Stimulated activated CD4-positive, alpha-beta T cell treated with anti-CD3 and anti-CD28 coated beads, Interleukin-1b, Interleukin-23, amount 100 ng/mL, for 1 hour (primary cell): ENCODE measurements at places on chromosomes 1 and 21.

DNA sequence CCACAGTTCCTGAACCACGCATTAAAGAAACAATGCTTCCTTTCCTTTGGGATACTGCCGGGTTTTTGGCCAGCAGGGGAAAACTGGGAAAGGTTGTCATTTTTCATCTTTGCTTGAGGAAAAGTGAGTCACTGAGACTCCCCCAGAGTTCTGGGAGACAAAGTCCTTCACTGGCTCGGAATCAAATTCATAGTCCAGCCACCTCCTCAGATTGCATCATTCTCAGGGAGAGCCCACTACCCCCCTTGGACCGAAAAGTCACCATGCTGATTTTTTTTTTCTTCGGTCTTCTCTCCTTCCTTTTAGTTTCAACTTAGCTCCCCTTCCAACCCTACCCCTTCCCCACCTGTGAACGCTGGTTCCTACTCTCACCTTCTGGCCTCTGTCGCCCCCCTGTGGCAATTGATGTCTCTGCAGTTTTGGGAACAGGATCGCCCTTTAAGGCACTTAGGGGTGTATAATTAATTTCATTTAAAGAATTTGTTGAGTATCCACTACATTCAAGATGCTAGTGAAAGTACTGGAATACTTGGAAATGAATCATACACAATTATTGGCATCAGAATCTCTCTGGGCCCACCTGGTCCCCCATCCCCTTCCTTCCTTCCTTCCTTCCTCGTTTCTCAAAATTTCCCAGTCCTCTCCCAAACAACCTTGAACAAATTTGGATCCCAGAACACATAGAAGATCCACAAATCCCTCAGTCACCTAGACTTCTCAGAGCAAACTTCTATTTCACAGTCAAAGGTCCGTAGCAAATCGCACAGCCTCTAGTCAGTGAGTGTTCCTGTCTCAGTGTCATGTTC, 6.9 kb downstream of the ACKR1 start:
- DNase-seq: no peak

DNA sequence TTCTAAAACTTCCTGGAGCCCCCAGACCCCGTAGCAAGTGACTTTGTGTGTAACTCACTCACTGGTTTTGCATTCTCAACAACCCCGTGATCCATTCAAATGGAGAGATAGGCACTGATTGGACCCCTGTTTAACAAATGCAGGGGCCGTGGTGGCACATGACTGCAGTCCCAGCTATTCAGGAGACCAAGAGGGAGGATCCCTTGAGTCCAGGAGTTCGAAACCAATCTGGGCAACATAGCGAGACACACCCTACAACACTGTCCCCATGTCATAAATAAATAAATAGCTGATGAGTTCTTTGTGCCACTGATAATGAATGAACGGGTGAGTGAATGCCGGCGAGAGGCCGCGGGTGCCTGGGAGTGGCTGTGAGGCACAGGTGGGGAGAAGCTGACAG, 59.4 kb upstream of the PAX7 start:
- no peak for DNase-seq

DNA sequence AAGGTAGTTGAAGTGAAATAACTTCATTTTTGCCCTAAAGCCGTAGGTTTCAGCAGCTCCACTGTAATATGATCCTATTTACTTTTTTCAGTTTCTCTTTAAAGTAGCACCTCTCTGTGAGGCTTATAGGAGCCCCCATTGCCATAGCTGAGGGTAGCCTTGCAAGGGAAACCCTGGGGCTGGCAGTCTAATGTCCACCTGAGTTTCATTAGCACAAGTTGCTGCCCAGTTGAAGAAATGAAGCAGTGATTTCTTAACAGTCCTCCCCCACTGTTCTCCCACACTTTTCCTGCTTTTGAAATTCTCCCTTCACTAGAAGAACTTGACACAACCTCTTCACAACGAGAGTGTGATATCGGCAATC, 1.5 kb downstream of the HMCN1 start:
- no peak for DNase-seq

DNA sequence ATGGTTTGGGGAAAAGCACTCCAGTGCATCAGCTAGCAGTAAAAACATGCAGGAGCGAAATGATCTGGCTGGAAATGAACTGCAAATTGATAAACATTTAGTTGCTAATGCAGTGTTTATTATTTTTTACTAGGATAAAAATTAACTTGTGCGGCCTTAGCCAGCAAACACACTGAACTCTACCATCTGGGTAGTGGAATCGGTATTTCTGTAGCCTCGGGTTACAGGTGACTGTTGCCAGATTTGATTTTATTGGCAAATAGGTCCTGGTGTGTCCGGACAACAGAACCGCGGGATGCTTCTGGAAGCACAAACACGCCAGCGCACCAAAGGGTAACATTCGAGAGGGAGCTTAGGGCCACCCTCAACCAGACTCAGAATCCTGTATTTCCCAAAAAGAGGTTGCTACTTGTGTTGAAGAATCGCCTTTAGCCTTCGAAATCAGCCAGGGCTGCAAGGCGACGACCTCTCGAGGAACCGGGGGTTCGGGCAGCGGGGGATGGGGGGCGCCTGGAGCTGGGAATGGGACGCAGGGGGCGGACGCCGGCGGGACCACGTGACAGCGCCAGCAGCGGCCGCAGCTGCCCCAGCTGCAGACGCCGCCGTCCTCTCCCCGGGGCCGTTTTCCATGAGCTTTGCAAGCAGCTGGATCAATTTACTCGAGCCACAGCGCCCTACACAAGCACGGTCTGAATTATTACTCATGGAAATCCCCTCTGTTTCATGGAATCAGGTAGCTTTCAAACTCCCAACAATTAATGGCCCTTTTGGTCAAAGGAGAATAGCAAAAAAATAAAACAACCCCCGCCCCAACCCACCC, 158.8 kb downstream of the TOMM20 start:
- no peak for DNase-seq

DNA sequence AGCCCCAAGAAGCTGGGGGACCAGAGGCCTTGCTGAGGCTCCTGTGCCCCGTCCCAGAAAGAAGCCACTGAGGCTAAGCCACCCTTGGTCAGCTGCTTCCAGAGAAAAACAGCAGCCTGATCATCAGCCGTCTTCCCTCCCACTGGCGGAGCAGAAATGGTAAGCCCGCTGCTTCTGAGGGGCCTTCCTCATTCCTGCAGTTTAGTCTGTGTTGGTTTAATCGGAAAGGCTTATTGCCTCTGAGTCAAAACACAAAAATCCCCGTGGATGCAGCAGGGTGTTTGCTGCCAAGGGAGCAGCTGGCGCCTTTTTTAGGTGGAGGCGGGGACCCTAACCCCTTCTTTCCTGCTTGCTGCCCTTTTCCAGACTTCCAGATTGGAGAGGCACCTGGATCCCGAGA, 33.9 kb downstream of the SPSB1 start:
- no peak for DNase-seq

GRCh38 chr1:185942961-185943360, 208.8 kb downstream of the HMCN1 start:
- DNase-seq: no peak

- no peak for DNase-seq
Measured at GRCh38 chr1:64650411-64650810, 94.5 kb upstream of the RAVER2 start.

DNA sequence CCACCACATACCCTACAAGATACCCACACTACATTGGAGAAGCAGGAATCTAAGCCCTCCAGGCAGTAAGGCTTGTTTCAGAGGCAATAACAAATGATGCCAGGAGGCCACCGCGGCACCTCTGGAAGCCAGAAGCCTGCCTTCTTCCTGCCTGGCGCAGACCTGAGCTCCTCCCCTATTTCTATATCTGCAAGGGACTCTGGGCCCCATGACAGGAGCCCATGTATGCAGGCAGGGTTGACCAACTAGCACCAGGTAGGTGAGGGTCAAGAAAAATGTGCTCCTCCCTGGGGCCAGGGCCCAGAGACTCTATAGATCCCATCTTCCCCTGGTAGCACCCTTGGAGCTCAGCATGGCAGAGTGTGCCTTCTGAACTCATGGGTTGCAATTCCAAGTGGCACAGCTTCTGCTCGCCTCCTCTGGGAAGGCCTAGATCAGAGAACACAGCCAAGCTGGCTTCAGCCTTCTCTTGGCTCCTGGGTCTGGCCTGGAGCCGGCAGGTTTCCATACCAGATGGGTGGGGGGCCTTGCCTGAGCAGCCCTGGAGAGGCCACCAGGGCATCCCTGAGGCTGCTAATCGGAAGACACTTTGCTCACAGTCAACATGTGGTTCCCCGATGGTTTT, 85.1 kb downstream of the STUM start:
- DNase-seq: no peak

- DNase-seq: no peak
Measured at GRCh38 chr1:169690489-169690888, 20.9 kb downstream of the SELL start.

DNA sequence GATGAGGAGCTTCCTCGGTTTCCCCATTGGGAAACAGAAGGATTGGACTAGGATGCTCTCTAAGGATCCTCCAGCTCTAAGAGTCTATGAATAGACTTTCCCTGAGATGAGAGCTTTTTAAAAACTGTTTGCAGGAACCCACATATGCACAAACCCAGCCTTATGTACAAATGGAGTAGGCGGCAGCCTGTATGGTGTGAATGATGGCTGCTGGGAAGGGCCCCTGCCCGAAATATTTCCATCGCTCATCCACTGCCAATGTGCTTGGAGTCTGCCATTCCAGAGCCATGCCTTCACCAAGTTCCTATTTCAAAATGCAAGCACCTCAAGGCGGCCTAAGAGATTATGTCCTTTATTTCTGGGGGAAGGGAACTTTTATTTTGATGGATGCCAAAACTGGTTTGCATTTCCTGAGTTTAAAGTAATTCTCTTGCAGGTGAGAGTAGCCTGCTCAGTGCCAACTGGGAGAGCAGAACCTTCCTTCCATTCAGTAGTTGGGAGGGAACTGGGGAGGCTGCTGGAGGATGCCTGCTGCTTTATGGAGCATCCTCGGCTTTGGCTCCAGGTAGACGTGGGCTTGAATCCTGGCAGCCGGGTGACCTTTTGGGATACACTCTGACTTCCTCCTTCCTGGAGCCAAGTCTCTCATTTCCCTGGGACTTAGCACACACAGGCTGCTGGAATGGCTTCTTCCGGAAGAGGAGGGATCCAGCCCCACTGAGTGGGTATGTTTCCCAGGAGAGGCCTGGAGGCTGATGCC, 165.9 kb downstream of the ACTL8 start:
- DNase-seq: no peak

GRCh38 chr1:115505148-115505571, 136.6 kb upstream of the VANGL1 start:
- DNase-seq: no peak

DNA sequence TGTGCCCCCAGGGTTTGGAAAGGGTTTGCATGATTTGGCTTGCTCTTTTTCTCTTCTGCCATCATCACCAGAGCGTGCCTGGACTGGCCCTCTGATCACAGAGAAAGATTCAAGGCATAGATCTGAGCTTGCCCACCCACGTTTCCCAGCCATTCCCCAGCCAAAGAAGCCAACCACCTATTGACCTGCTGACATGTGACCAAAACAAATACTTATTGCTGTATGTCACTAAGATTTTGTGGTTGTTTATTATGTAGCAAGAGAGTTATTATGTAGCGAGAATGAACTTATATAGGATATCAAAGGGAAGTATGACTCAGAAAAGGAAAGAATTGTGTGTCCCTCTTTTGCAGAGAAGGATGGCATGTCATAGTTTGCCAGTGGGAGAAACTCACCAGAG, 59.9 kb downstream of the UBE2U start:
- no peak for DNase-seq

GRCh38 chr1:99763956-99764355, 2.5 kb downstream of the FRRS1 start:
- DNase-seq: no peak

- DNase-seq: no peak
Measured at GRCh38 chr1:239718571-239718970, 332.2 kb downstream of the CHRM3 start.

GRCh38 chr21:44793592-44794374, 7.8 kb downstream of the UBE2G2 start:
- DNase-seq: no peak

DNA sequence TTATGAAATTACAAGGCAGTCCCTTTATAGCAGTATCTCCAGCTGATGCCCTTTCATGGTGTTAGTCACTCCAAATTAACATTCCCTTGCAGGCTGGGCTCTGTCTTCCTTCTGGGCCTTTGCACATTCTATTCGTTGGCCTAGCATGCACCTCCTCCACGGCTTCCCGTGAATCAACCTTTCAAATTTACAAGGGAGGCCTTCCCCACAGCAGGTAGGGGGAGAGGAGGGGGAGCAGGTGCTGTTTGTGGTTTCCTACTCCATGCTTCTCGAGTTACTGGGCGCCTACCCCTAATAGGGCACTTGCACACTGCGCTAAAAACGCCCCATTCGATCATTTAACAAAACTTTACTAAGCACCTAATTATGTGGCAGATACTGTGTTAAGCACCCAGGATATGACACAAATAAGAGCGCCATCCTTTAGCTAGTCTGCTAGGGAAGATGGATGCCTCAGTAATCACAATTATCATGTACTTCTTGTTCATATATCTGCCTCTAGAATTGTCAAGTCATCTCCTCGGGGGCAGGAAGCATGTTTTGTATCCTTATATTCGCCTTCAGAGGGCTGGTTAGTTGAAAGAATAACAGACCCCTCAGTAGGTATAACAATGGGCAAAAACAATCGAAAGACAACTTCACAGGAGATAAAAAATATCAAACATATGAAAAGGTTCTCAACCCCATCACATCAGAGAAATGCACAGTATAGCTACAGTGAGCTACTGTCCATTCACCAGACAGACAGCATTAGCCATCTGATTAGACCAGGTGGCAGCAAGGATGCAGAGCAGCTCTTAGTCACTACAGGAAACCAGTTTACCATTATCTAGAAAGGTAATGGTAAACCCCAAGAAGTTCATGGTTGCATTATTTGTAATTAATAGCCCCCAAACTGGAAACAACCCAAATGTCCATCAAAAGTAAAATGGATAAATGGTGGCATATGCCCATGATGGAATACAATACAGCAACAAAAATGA, 1.7 kb upstream of the ADAR start:
- peak; percentile 29 for DNase-seq

DNA sequence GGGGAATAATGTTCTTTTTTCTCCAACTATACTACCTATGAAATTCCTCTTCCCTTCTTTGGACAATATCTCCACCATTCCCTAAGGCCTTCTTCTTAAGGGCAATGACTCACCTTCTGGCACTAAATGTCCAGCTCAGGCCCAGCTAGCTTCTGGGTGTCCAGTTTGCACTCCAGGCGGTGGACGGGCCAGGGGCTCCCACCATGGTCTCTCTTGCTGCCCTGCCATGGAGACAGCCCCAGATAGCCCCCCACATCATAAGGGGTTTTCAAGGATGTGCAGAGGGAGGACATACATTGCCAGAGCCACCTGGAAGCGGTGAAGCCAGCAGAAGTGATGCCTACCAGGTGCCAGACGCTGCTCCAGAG, 43.8 kb downstream of the C1orf198 start:
- no peak for DNase-seq

GRCh38 chr1:939511-940106, 15.9 kb downstream of the SAMD11 start:
- no peak for DNase-seq

GRCh38 chr1:83857103-83857502, 141.8 kb downstream of the TTLL7 start:
- no peak for DNase-seq

GRCh38 chr1:174766727-174767126, 233.0 kb upstream of the CACYBP start:
- no peak for DNase-seq

- no peak for DNase-seq
Measured at GRCh38 chr1:108050158-108050557, 85.2 kb upstream of the VAV3 start.
